ENCODE measurements at places on chromosomes 11 and 22.

GRCh38 chr22:50526834-50527801 lies 1.7 kb upstream of the SCO2 start:
- DNase-seq, result no peak

GRCh38 chr22:25651332-25652085 lies 87.0 kb downstream of the GRK3 start:
- DNase-seq, result no peak

GRCh38 chr11:11027288-11027687 lies 169.4 kb upstream of the ZBED5 start:
- no peak for DNase-seq

GRCh38 chr11:62157603-62158002 lies 32.4 kb upstream of the SCGB1D1 start:
- DNase-seq, result no peak

DNA sequence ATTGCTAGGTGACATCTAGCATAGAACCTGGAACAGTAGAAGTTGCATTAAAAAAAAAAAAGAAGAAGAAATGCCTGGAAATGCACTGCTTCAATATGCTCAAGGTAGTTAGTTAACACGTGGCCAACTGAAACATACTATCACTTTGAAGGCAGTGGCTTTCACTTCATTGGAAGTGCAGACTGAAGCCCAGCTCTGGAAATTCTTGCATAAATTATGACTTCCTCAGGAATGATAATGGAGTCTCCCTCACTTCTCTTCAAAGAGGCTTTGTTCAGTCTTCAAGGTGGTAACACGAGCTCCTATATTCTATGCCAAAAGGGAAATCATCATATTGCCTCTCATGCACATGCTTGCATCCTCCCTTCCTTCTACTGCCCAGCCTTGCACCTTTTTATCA lies 715.9 kb upstream of the API5 start:
- no peak for DNase-seq

DNA sequence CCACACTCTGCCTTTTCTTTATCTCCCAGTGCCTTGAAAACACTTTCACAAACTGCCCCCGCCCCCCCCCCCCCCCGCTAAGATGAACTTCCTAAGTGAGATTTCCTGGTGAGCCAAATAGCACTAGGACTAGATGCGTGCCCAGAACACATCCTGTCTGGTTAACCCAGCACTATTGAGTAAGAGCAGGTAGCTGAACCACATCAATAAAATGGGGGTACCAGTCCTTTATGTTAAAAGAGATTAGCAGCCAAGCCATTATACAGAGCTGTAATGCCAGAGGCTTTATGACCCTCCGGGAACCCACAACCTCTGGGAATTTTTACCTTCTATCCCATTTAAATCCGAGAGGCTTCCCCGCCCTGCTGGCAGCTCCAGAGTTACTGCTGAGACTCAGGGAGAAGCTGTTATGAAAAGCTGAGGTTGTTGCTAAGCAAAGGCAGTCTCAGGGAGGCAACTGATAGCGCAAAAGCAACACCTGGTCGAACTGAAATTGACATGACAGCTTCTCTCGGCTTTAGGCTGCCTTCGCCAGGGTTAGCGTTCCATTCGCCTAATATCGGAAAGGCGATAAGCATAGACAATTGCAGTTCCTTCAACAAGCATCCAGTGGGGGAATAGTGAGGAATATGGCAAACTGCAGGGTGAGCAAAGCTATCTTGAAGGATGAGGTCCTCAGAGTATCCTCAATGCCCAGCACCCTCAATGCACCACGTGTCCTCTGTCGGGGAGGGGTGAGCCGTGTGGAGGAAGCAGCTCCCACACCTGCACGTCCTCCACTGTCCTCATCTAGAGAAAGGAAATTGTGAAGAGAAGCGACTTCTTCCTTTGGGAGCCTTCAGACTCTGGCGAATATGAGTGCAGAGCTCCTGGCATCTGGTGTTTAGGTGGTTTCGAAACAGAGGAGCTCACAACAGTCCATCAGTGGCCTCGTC lies 977.0 kb downstream of the NTM start:
- no peak for DNase-seq

- DNase-seq, result no peak
Observed at GRCh38 chr11:120332822-120333716, 3.1 kb upstream of the ARHGEF12 start.

GRCh38 chr11:79449040-79449439 lies 8.2 kb upstream of the TENM4 start:
- DNase-seq, result no peak

DNA sequence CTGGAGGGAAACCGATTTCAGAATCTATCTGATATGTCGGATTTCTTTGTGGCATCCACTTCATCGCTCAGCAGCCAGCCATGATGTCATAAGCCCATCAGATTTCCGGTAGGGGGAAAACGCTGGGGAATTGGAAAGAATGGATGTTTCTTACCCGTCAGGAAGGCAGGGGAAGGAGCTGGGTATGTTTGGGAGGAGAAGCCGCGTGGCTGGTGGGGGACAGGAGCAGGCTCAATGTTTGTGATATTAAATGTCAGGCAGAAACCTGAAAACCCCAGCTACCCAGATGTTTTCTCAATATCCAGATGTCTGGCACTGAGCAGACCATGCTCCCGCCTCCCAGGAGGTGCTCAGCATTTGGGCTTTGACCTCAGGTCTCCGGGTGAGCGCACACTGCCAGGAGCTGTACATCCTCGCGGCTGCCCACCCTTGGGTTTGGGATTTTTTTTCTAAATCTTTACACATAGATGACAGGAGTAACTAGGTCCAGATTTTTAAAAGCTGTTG lies 67.5 kb downstream of the NFAM1 start:
- DNase-seq, result peak; percentile 73

DNA sequence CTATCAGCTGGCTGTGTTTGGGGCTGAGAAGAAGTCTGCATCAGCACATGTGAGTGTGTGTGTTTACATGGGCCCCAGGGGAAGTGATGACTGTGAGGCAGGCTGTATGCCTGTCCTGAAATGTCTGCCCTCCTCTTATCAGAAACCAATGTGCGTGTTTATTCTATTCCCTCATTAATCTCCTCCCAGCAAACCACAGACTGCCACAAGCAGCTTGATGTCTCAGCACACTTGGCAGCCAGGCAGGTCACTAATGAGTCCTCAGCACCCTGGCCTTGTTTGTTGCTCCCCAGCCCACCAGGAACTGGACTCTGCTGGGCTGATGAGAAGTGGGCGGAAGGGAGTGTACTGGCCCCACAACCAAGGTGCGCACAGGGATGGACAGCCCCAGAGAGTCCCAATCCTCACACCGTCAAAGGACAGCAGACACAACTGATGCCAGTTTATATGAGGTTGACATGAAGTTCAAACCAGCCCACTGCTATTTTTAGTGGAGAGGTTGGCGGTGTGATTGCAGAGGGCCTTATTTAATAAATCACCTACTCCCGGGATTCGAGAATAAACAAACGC lies 225.8 kb downstream of the ETS1 start:
- DNase-seq, result no peak

DNA sequence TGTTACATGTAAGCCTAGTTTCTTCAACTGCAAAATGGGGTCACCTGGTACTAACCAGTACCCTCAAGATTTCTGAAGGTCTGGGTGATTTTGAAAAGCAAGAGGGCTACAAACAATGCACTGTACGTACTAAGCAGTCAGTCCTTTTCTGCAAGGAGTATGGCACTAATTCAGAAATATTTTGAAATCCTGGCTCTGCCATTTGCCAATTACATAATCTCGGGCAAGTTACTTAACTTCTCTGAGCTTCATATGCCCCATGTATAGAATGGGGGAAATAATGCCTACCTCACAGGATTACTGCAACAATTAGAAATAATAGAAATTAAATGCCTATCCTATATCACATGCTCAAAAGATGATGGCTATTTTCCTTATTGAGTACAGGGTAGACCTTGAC lies 60.7 kb upstream of the CCDC89 start:
- no peak for DNase-seq

DNA sequence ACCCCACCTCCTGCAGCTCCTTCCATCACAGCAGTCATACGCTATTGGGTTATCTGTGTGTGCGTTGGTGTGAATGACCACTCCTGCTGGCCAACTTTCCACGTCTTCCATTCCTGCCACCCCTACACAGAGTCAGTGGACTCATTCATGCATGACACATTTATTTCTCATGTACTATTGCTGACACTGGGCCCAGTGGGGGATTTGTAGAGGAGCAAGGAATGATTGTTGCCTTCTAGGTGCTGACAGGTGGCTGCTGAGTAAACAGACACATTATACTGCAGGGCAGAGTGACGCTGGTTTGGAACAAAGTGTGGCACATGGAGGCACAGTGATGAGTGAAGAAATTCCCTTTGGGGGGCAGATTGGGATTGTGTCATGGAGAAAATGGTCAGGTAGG lies 113.9 kb downstream of the CCDC81 start:
- DNase-seq, result no peak

DNA sequence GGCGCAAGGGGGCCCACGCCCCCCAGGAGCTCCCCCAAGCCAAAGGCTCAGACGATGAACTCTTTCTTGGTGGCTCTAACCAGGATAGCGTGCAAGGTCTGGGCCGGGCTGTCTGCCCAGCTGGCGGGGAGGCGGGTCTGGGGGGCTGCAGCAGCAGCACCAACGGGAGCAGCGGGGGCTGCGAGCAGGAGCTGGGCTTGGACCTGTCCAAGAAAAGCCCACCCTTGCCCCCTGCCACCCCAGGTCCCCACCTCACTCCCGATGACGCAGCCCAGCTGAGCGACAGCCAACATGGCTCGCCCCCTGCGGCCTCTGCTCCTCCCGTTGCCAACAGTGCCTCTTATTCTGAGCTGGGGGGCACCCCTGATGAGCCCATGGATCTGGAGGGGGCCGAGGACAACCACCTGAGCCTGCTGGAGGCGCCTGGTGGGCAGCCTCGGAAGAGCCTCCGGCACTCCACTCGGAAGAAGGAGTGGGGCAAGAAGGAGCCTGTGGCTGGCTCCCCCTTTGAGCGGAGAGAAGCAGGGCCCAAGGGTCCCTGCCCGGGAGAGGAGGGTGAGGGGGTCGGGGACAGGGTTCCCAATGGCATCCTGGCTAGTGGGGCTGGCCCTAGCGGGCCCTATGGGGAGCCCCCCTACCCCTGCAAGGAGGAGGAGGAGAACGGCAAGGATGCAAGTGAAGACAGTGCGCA lies 21.6 kb upstream of the TMEM191C start:
- no peak for DNase-seq

- DNase-seq, result no peak
Observed at GRCh38 chr11:67252831-67253239, 13.4 kb upstream of the GRK2 start.

- no peak for DNase-seq
Observed at GRCh38 chr11:68670208-68670992, 13.9 kb upstream of the GAL start.

DNA sequence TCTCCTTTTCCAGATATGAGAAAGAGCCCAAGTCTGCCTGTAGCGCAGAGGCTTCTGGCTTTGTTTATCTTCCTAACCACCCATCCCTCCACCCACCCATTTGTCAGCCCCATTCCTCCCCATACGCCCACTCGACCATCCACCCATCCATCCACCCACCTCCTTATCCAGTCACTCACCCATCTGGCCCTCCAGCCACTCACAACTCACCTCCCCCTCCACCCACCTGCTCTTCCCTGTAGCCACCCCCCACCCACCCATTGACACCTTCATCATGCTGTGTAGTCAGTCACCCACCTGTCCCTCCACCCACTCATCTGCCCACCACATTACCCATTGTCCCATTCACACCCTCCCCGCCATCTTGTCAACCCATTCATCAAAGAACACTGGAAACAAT lies 5.5 kb downstream of the CST6 start:
- no peak for DNase-seq

- no peak for DNase-seq
Observed at GRCh38 chr11:34205326-34206035, 100.1 kb downstream of the NAT10 start.

- DNase-seq, result no peak
Observed at GRCh38 chr22:45960477-45961386, 16.2 kb downstream of the WNT7B start.

GRCh38 chr11:21814169-21814568 lies 378.7 kb upstream of the ANO5 start:
- no peak for DNase-seq

DNA sequence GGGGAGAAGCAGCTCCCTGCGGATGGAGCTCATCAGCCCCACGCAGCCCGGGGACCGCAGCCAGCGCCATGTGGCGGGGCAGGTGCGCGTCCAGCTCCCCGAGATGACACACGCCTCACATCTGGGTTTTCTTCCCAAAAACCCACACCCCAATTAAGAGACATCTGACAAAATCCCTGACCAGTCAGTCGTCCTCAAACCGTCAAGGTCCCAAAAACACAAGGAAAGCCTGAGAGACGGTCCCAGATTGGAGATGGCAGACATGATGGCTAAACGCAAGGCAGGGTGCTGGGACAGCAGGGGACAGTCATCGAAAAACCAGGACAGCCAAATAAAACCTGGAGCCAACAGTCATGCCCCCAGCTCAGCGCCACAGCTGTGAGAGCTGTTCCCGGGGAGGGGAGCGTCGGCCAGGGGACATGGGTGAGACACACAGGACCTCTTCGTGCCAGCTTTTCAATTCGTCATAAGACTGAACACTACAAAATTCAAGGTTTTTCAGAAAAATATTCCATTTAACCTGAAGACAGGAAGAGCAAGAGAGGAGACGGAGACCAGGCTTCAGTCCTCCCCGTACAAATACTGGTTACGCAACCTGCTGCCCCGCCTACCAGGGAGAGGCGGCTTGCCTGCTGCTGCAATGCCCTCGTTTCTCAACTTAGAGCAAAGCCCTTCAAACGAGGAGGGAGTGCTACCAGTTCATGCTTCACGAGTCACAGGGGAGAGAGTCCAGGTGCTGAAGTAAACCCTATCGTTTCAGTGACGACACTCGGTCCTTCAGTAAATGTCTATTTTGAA lies 10.5 kb downstream of the TOLLIP start:
- DNase-seq, result no peak

DNA sequence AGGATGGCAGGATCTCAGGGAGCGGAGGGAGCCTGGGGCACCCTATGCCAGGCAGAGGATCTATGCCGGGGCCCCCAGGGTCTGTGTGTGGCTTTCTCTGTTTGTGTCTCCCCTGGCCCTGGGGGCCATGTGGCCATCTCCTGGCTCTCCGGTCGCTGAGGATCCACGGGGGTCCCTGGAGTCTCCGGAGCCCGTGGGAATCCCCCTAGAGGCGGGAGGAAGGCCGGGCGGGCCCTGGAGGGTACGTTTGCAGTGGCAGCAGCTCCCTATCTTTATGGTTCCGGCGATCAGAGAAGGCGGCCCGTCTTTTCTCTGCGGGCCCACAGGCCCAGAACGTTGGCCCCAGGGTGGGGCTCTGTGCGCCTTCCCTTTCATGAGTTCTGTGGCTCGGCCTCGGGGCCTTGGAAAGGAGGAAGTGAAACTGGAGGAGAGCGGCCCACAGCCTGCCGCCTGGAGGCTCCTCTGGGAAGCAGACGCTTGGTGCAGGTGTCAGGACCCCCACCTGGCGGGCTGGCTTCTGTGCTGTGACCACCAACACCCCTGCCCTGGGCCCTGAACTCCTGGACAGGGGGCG lies 82.1 kb downstream of the KCNQ1 start:
- no peak for DNase-seq

GRCh38 chr11:121257976-121258375 lies 34.6 kb upstream of the SC5D start:
- DNase-seq, result no peak

DNA sequence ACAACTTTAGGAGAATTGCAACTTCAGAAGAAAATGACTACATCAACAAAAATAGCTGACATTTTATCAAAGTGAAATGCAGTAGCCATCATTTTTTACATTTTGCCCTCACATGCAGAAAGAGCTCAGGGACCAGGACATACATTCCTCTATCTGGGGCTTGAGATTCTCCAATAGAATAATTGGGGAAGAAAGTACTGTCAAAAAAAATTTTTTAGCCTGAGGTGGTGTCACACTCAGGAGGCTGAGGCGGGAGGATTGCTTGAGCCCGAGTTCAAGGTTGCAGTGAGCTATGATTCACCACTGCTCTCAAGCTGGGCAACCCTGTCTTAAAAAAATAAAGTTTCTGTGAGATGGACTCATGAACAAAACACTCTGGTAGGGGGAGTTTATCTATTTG lies 32.2 kb upstream of the DEPDC7 start:
- DNase-seq, result no peak

All from HFF-Myc (cell line).